ENCODE measurements at places on chromosomes 5 and 9. TPM values are rescaled to one million over a fixed set of nuclear protein-coding genes. Genes with fewer than 3 reads are reported as not detected.

DIPK1B gene
- 1.1 TPM for total RNA-seq

C9orf50 gene
- under 0.01 TPM for total RNA-seq

NSG2 gene
- not detected for total RNA-seq

ALDH1A1 gene
- total RNA-seq: 10.1 TPM

SPAAR gene
- 0.17 TPM for total RNA-seq

ANKRD31 gene
- 0.09 TPM for total RNA-seq

SAPCD2 gene
- total RNA-seq: 0.47 TPM

SLC6A3 gene
- not detected for total RNA-seq

COL27A1 gene
- total RNA-seq: 2.0 TPM

MRPS27 gene
- 54.5 TPM for total RNA-seq

SNCAIP gene
- total RNA-seq: 0.16 TPM

NR2F1-AS1 gene
- 35.8 TPM for total RNA-seq

SPATA24 gene
- 7.7 TPM for total RNA-seq

FGF10 gene
- 0.79 TPM for total RNA-seq

C9 gene
- total RNA-seq: 0.16 TPM

DMGDH gene
- total RNA-seq: 5.1 TPM

LAMC3 gene
- total RNA-seq: 0.09 TPM

LTC4S gene
- total RNA-seq: 1.3 TPM

PAEP gene
- not detected for total RNA-seq

PSAT1 gene
- 9.0 TPM for total RNA-seq

PCDHGA6 gene
- 3.9 TPM for total RNA-seq

RASEF gene
- total RNA-seq: 0.16 TPM

FAM200C gene
- total RNA-seq: 3.0 TPM

CYSTM1 gene
- total RNA-seq: 13.0 TPM

FRMD3 gene
- total RNA-seq: 0.26 TPM

DRD1 gene
- total RNA-seq: not detected

C5orf46 gene
- not detected for total RNA-seq

IFNK gene
- total RNA-seq: not detected

TERT gene
- total RNA-seq: not detected

INIP gene
- 13.4 TPM for total RNA-seq

LVRN gene
- total RNA-seq: 0.47 TPM

SURF4 gene
- total RNA-seq: 359 TPM

ADAMTS12 gene
- 9.8 TPM for total RNA-seq

FCN2 gene
- not detected for total RNA-seq

CCL19 gene
- not detected for total RNA-seq

KCNMB1 gene
- not detected for total RNA-seq

ZDHHC11B gene
- total RNA-seq: 0.32 TPM

NUTM2G gene
- total RNA-seq: not detected

ADAMTSL1 gene
- total RNA-seq: 37.5 TPM

PCDHGB1 gene
- total RNA-seq: 1.5 TPM

TAF11L10 gene
- not detected for total RNA-seq

NUP214 gene
- 8.2 TPM for total RNA-seq

PHF24 gene
- total RNA-seq: 0.16 TPM

C9orf153 gene
- total RNA-seq: 0.32 TPM

SLC6A19 gene
- total RNA-seq: not detected

NLN gene
- 19.2 TPM for total RNA-seq

RUSC2 gene
- 12.7 TPM for total RNA-seq

ANXA2R gene
- total RNA-seq: 5.7 TPM

ZNF354C gene
- total RNA-seq: 7.1 TPM

TEX48 gene
- not detected for total RNA-seq

Measured in bronchial smooth muscle cell (primary cell).